ENCODE measurements at places on chromosomes 3 and 15. TPM values are rescaled to one million over a fixed set of nuclear protein-coding genes. Genes with fewer than 3 reads are reported as not detected.

Gene IL17RB
- total RNA-seq = 19.8 TPM

Gene CPN2
- 304 TPM for total RNA-seq

DNA sequence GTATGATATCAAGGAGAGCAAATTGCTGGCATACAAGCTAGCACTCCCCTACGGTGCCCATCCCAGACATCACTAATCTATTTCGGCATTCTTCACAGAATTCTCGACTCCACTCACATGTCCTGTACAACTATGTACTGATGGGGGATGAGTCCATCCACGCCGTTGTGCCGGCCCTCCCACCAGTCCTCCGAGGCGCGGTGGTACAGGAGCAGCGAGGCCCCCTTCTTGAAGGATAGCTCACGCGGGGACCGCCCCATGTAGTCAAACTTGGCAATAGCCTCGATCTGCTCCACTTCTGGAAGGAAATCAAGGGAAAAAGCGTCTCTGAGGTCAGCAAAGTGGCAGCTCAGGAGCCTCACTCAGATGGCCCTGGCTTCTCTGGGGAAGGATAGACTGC is 31.0 kb upstream of the RAD18 start:
- H3K4me3 ChIP-seq = no peak overlapping the region
- DNase-seq = no peak
- no peaks in the 10 kb centered on the region for H3K4me1 ChIP-seq

DNA sequence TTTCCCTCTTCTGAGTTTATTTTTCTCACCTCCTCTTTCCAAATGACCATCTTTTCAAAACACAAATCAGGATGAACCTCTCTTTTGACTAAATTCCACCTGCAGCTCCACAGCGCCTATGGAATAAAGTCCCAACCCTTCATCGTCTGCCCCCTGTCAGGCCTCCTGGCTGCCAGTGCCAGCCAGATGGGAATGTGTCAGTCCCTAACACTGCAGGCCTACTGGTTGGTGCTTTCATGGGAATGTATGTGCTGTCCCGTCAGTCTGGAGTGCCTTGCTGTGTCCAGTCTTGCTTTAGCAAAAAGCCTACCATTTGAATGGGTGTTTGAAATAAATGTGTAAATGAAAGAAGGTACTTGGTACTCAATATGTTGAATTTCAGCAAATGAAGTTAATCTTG is 310.1 kb downstream of the THSD4 start:
- no peak overlapping the region for H3K4me3 ChIP-seq
- no peak for DNase-seq
- no peaks in the 10 kb centered on the region for H3K36me3 ChIP-seq
- H3K27ac ChIP-seq = no peak overlapping the region
- no peaks in the 10 kb centered on the region for H3K27me3 ChIP-seq

GRCh38 chr15:67685716-67686115 is 139.6 kb upstream of the SKOR1 start:
- no peak overlapping the region for H3K27ac ChIP-seq
- H3K4me1 ChIP-seq = no peaks in the 10 kb centered on the region
- H3K27me3 ChIP-seq = no peaks in the 10 kb centered on the region
- H3K4me3 ChIP-seq = no peak overlapping the region

GRCh38 chr15:68210821-68211655 is 5.9 kb upstream of the CALML4 start:
- H3K4me3 ChIP-seq = no peak overlapping the region
- DNase-seq = peak; percentile 57
- no peaks in the 10 kb centered on the region for H3K27me3 ChIP-seq
- H3K4me1 ChIP-seq = peaks cover 3% of the 10 kb centered on the region
- no peaks in the 10 kb centered on the region for H3K36me3 ChIP-seq
- no peak overlapping the region for H3K27ac ChIP-seq

DNA sequence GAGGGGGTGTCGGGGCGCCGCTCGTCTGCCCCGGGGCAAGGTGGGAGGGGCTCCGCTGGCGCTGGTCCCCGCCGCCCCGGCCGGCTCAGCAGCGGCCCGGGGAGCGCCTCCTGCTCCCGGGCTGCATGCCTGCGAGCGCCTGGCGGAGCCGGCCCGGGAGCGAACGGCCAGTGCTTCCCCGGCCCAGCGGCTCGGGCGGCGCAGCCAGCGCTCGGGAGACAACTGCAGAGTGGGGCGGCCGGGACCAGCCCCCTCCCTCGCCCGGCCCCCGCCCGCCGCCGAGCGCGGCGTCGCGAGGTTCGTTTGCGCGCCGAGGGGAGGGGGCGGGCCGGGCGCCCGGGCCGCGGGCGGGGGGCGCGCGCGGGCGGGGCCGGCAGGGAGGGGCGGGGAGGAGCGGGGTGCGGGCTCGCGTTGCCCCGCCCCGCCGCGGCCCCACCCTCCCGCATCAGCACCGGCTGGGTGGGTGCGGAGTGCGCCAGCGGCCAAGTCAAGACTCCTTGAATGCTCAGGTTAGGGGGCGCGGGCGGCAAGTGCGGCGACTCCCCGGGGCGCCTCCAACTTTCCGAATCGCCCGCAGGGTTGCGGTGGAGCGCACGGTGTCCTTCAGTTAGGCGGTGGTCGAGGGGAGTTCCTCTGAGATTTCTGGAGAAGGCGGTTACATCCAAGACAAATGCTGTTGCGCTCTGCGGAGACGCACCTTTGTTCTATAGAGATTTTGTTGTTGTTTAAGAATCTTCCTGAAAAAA is at the start of gene RGMA:
RGMA (minus strand) TSS at position 231 of the 746 bp plus-strand sequence. CDS start 279 bp downstream, outside the sequence.
- H3K4me1 ChIP-seq = peaks cover 14% of the 10 kb centered on the region
- peaks cover 8% of the 10 kb centered on the region for H3K27me3 ChIP-seq
- no peaks in the 10 kb centered on the region for H3K36me3 ChIP-seq
